ENCODE measurements at places on chromosomes 7 and 10.

DNA sequence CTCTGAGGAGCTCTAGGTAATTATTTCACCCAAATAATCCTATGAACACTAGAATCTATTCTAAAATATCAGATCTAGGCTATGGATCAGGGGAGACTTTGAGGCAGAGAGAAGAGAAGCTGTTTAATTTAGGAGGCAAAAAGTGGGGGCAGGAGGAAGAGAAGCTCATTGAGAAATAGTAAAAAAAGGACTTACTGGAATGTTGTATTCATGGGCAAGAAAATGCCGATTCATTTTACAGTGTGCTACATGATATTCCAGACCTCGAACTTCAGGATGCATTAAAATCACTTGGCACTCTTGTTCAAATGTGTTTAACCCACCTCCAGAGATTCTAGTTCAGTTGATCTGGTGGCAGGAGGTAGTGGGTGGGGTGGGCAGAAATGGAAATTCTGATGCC is 109.5 kb upstream of the ITGB1 start:
- no peak for DNase-seq

GRCh38 chr10:13485623-13486022 is 43.2 kb downstream of the BEND7 start:
- no peak for DNase-seq

DNA sequence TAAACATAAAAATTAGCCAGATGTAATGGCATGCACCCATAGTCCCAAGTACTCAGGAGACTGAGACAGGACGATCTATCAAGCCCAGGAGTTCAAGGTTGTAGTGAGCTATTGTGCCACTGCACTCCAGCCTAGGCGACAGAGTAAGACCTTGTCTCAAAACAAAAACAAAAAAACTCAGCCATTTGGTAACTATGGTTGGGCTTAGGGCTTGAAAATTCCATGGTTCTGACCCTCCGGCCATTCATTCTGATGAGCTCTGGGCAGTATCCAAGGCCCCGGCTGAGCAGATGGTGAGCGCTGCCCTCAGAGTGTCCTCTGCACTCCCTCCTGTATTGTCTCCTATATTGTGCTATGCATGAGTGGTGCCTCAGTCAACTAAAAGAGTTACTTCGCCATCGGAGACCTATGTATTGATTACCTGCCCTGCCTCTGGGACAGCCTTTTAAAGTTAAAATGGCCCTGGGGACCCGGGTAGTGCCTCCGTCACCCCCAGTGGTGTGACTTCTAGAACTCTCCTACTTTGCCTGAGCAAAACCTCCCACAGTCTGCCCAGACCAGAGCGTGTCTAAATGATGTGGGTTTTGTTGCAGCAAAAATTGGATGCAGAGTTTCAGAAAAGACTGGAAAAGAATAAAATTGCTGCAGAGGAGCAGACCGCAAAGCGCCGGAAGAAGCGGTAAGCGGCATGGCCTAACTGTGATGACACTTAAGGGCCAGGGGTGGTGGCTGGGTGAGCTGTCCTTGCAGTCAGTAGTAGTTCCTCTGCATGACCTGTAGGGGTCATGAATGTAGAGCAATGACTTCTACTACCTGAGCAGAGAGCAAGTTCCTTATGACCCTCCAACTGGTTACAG is 8.1 kb downstream of the PRKRIP1 start:
- DNase-seq, result peak; percentile 95

DNA sequence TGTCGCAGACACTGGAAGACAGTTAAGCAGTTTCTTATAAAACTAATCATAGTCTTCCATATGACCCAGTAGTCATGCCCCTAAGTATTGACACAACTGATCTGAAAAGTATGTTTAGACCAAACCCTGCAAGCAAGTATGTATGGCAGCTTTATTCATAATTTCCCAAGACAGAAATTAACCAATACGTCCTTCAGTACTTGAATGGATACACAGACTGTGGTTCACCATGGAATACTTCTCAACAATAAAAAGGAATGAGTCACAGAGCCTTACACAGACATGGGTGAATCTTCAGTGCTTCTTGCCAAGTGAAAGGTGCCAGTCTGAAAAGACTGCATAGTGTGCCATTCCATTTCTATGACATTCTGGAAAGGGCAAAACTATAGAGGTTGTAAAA is 50.2 kb upstream of the AKR1E2 start:
- DNase-seq, result peak; percentile 4

DNA sequence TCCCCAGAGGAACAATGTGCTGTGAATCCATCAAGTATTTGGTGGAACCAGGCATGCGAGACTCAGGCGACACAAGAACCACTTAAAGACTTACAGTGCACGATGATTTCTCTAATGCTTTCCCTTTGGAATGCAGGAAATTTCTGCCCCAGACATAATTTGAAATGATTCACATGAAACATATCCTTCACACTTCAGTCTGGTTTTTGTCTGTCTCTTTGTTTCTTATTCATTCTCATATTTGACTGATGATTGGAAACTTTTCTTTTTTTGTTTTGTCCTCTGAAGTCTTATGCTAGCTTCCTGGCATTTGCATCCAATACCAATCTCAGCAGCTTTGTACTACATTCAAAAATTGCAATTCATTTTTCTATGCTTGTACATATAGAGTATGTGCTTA is 502.8 kb downstream of the PHTF2 start:
- DNase-seq, result no peak

DNA sequence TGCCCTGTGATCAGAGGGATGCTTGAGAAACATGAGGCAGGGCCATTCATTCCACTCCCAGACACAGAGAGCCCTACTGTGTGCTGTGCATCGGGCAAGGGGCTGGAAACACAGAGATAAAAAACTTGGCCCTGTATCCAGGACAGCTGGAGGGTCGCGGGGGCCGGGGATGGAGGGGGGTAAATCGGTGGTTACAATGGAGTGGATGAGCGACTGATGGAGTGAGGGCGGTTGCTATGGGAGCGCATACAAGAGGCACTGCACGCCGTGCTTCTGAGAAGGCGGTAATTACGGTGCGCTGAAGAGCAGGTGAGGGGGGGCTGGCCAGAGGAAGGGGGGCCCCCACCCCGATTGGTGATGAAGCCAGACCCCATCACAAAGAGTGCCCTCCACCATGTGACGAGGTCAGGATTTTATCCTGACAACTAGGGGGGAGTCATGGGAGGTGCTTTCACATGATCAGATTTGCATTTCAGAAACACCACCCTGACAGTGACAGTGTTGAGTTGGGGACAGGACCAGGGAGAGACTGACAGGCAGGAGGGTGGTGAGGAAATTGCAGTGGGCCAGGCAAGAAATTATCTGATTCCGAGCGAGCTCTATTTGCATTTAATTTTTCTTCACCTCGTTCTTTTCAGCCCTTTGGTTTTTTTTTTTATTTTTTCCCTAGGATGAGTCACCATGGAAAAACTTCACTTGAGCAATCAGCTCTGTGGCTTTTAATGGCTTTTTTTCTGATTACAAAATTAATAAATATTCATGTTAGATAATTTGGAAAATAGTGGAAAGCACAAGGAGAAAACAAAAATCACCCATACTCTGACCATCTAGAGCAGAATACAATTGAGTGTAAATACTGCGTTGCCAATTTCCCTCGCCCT is 7.8 kb downstream of the CPA5 start:
- DNase-seq, result no peak

- DNase-seq, result no peak
Observed at GRCh38 chr10:101241840-101242707, 12.8 kb upstream of the LBX1 start.

DNA sequence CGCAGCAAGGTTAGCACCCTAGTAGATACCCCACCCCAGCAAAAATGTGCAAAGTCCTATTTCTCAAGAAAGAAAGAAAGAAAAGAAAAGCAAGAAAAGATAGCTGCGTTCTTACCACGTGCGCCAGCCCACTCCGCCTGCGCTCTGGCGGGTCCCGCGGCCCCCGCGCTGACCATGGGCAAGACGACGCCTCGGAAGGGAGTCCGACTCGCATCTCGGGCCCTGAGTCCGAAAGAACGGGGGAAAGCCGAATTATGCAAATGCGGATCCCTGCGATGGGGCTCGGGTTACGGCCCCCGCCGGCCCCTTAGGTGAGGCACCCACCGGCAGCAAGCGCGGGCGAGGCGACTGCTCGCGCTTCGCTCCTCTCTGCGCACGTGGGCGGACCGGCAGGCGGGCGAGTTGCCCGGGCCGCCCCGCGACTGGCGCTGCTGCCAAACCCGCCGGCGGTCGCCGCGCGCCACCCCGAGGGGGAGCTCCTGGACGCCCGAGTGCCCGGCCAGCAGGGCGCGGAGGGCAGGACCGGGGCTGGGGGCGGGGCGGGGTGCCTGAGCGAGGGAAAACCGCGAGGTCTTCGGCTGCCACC is 2.4 kb upstream of the EGR2 start:
- DNase-seq, result peak; percentile 1

DNA sequence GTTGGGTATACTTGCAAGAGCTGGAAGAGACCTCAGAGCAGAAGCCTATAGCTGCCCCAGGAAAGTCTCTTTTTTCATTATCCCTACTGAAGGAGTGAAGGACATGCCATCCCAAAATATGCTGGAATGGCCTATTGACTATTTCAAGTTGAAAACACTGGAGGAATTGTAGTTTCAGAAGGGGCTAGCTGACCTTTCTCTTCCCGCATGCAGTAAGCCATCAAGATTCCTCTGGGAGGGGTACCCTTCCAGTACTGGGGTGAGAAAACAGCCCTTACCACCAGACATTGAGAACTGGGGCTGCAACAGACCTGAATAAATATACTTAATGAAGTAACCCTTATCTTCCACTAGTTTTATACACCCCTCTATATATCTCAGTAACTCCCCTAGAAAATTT is 41.7 kb downstream of the CHCHD3 start:
- DNase-seq, result no peak

DNA sequence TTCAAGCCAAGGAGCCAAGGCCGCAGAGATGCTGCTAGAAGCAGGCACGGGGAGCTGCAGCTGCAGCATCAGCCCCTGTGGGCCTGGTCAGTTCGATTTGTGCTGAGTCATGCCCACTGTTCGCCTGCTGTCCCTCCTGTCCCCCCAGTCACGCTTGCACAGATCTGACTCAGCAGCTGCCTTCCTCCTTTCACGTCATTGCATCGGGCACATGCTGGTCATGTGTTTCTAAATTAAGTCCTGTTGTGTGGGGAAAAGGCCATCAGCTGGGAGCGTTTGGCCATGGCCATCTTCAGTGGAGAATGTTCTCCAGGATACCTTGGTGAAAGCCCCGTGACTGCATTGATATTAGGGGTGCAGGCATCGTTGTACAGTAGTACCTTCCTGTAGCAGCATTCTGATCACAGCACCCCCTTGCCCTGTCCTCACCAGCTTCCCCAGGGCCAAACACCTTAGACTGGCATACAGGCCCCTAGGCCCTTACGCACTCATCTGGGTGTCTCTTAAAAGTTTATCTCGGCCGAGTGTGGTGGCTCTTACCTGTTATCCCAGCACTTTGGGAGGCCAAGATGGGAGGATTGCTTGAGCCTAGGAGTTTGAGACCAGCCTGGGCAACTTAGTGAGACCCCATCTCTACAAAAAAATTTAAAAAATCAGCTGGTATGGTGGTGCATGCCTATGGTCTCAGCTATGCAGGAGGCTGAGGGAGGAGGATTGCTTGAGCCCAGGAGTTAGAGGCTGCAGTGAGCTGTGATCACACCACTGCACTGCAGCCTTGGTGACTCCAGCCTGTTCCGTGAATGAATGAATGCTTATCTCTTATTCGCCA is 23.2 kb downstream of the POR start:
- DNase-seq, result peak; percentile 22

DNA sequence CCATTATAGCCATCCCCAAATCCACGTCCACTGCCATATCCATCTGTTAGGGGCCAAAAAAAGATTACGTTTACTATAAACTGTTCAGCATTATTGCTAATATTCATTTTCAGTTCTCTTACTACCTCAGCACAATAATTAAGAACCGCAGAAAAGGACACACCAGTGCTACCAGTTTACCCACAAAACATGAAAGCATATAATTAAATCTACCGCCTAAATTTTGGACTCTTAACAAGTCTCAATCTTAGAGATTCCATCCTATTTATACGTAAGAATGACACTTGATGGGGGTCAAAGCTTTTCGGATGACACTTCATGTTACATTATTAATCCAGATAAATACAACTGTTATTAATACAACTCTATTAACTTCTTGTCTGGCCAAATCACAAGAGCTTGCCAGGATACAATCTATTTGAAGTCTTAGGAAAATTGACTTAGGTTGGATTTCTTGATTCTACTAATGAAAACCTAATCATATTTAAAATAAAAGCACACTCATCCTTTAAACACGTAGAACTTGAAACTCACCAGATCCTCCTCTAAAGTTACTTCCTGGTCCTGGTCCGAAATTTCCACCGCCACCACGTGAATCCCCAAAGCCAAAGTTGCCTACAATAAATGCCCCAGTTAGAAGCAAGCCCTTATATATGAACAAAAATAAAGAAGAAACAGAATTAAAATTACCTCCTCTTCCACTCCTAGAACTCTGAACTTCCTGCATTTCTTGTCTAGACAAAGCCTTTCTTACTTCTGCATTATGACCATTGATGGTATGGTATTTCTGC is 4.5 kb downstream of the HNRNPA2B1 start:
- DNase-seq, result no peak

DNA sequence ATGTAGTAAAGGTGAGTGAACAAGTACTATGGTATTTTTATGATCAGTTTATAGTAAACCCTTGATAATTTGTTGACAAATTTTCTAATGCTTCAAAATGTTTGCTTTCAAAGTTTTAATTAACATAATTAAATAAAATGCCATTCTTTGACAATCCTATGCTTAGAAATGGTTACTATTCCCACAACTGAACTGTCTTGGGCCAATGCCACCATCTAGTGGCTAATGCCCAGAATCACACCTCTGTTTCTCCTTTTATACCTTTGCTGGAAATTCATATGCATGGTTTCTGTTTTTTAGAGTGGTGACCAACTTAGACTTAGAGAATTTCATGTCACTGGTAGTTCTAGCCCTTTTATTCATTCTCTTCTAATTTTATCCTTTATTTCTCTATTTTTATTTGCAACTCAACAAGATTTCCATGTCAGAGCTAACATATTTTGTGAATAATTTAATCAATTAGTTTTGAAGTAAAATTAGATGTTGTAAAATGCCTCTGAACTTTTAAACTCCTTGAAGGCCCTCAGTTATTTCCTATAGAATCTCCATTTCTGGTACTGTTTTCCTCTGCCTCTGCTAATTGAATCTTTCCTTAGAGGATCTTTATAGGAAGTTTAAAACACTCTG is 31.1 kb downstream of the PCGF5 start:
- peak; percentile 24 for DNase-seq

- DNase-seq, result peak; percentile 79
Observed at GRCh38 chr10:67837541-67838314, at the start of gene DNAJC12. Gene DNAJC12 (minus strand): TSS chr10:67838188. CDS start chr10:67838011, 177 bp downstream.

DNA sequence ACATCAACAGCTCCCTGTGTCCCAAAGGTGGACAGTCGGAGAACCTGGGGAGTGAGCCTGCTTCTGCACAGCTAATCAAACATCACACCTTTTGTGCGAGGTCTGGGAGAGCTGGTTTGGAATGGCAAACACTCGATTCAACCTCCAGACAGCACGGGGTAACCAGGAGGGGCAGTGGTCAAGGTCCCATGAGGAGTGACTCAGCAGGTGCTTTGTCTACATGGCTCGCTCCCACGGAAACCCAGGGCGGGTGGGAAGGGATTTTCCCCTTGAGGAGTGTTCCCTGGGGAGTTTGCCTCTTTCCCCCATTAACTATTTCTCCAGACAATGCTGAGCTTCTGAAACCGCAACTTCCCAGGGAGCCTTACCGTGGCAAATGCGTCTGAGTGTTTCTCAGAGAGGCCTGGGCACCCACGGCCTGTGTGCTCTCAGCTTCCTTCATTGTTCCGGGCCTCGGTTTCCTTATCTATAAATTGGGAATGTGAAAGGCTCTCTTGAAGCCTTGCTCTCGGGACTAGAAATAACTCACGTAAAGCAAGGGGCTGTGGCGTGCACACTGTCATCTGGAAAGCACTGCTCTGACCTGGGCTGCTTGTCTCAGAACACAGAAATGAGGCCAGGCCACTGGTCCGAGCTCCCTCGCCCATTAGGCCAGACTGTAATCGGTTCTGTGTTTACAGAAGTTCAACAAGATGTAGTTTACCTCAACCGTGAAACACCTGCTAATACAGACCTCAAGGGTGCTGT is 14.0 kb upstream of the GTPBP4 start:
- no peak for DNase-seq

All from MV-4-11 (cell line).